ENCODE measurements at places on chromosomes 3 and 15. TPM values are rescaled to one million over a fixed set of nuclear protein-coding genes. Genes with fewer than 3 reads are reported as not detected.

- no peak for DNase-seq
Measured at GRCh38 chr3:196198771-196199753, 12.1 kb downstream of the ZDHHC19 start.

DNA sequence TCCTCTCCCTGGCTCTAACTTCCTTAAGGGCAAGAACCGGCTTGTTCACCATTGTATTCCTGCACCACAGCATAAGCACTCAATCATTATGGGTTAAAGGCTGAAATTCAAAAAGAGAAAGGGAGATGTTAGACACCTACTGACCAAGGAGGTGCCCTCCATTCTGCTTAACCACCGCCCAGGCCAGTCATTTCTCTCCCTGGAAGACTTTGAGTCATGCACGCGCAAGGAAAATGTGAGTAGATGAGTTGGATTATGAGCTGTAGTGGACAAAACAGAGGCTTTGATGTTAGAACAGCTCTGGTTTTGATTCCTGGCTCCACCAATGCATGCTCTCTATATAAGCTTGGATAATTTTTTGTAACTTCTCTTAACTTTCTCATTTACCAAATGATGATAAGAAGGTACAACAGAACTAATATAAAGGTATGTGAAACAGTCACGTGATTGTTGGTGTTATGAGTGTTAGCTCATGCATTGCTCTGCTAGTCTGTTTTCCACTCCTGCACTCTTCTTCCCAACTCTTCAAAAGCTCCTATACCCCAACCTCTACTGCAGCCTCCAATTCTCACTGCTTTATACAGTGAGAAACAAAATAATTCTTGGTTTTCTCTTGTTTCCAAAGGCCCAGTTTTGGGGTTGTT, 148.4 kb upstream of the ATP11B start:
- no peak for DNase-seq

DNA sequence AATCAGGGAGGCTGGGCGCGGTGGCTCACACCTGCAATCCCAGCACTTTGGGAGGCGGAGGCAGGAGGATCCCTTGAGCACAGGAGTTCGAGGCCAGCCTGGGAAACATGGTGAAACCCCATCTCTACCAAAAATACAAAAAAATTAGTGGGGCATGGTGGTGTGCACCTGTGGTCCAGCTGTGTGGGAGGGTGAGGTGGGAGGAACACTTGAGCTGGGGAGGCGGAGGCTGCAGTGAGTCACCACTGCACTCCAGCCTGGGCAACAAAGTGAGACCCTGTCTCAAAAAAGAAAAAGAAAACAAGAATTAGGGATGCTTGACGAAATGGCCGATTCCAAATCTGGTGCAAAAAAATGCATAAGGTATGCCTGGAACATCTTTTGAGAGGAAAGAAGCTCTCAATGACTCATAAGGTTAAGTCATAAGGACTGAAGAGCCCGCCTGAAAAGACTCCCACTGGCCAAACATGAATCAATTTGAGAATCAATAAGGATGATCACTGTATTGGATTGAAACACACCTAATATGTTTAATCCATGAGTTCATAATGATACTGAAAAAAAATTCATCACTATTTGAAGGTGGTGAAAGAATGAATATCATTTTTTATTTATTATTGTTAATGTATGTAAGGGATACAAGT, 27.7 kb downstream of the BLM start:
- no peak for DNase-seq

DNA sequence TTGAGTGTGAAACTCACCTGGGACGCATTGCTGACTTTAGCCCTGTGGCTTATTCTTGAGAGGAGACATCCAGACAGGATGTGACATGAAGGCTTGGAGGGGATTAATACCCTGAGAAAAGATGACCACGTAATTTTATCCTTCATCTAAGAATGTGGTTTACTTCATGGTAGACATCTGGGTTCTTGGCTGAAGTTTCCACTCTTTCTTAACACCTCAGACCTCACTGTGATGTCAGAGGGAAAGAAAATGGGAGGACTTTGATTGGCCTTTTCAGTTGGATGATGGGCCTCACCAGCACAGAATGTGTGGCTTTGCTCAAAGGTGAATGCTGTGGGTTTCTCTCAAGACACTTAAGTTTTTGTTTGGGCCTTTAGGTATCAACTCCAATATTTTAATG, 16.5 kb downstream of the GORASP1 start:
- no peak for DNase-seq

GRCh38 chr15:25600751-25601150, 161.9 kb upstream of the UBE3A start:
- no peak for DNase-seq

The ARPIN gene
- total RNA-seq = 40.0 TPM

The SEC22A gene
- total RNA-seq = 12.3 TPM

The BRK1 gene
- total RNA-seq = 84.8 TPM
